ENCODE measurements at places on chromosomes 3 and 15. TPM values are rescaled to one million over a fixed set of nuclear protein-coding genes. Genes with fewer than 3 reads are reported as not detected.

- DNase-seq = no peak
Measured at GRCh38 chr3:184586851-184587250, 25.3 kb downstream of the EPHB3 start.

DNA sequence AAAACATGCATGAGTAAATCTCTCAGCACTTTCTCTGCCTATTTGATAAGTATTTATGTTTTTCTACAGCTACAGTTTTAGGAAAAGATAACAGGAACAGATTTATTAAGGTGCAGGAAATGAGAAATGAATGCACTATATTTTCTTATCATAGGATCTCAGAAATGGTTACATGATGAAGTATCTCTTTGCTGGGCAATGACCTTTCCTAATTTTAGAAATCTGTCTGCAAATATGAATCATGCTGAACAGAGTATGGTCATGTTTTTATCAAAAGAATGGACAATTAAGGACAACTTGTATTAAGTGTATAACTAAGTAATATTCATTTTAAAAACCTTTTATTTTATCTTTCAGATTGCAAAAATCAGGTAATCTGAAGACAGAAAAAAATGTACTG is 53.8 kb upstream of the SPPL2A start:
- no peak for DNase-seq

Gene SPESP1
- 1.8 TPM for total RNA-seq

DNA sequence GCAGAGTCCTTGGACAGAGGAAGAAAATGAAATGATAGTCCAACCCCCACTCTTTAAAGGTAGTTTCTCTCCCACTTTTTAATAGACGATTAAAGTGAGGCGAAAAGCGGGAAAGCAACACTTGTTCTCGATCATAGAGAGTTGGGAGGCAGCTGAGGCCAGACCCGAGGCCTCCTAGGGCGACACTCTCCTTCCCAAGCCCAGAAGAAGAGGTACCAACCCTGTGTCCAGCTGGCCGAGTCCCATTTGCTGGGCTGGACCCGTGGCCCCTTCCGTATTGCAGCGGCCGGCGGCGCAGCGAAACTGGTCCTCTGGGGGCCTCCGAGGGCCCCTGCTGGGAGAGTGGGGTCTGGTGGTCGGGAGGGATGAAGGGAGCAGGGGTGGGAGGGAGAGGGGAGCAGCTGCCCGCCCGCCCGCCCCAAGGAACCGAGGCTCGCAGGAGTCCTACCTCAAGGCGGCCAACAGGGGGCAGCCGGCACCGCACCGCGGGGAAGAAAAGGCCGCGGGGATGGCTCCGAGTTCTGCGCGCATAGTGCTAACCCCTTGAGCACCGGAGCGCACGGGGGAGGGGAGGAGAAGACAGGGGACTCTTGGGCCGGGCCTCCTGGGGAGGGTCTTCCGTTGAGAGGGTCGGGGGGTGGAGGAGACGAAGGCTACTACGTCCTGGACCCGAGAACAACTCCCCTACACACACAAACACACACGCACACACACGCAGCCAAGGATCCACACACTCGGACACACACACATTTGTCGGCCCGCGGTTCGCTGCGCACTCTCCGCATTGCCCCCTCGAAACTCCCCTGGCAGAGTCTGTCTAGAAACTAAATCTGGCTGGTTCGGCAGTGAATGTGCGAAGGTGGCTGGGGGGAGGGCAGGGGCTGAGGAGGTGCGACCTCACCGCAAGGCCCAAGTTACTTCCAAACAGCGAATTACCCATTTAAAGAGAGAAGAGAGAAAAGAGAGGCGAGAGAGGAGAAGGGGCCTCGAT is 2.0 kb downstream of the WNT5A start:
- peak; percentile 96 for DNase-seq

GRCh38 chr3:52388348-52388821 is 56.5 kb downstream of the SEMA3G start:
- DNase-seq = no peak

Gene SCAANT1
- total RNA-seq = not detected

- peak; percentile 75 for DNase-seq
Measured at GRCh38 chr3:11096266-11097139, 57.8 kb upstream of the HRH1 start.

Gene CCDC80
- total RNA-seq = 79.3 TPM

- no peak for DNase-seq
Measured at GRCh38 chr3:52394751-52395502, 50.0 kb downstream of the SEMA3G start.

GRCh38 chr15:68559345-68560310 is 19.2 kb upstream of the CORO2B start:
- DNase-seq = peak; percentile 87

- DNase-seq = no peak
Measured at GRCh38 chr3:89138048-89138447, 30.6 kb downstream of the EPHA3 start.

Gene CCR4
- not detected for total RNA-seq

DNA sequence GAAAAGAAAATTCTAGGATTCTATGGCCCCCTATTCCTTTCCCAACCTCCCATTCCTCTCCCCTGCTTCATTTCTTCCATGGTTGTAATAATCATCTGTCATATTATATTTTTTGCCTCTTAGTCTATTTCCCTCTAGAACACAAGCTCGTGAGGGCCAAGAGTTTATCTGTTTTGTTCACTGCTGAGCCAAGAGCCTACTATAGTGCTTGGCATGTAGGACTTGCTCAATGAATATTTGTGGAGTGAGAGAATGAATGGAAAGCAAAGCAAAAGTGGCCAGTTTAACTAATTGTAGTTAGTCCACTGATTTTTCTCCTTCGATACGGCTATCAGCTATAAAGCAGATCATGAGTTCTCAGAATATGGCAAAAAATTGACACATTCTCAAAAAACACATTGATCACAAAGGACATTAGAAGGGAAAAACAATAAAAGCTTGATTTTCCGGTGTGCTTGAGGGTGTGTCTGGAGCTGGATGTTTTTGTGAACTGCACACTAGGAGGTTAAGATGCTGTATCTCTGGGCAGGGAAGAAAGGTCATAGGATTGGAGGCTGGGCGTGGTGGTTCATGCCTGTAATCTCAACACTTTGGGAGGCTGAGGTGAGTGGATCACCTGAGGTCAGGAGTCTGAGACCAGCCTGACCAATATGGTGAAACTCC is 25.0 kb upstream of the CTSH start:
- no peak for DNase-seq

Gene PRTG
- 19.7 TPM for total RNA-seq

Gene CCR9
- total RNA-seq = 0.10 TPM

GRCh38 chr3:41213588-41213987 is 14.3 kb downstream of the CTNNB1 start:
- no peak for DNase-seq

DNA sequence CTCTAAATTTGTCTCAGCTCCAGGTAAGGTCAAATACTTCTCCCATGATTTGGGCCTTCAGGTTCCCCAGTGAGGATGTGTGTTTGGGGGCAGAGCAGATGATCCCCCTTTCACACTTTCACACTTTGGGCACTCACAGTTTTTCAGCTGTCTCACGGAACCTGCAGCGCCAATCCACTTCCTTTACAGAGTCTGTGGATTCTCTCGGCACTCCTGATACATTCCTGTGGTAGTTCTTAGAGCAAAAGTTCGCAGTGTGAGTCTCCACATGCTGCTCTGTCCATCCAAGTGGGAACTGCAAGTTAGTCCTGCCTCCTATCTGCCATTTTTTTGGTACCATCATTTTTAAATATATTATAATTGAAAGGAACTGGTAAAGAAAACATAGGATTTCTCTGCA is 20.2 kb upstream of the CPOX start:
- no peak for DNase-seq

Gene FAM227B
- total RNA-seq = 8.2 TPM

DNA sequence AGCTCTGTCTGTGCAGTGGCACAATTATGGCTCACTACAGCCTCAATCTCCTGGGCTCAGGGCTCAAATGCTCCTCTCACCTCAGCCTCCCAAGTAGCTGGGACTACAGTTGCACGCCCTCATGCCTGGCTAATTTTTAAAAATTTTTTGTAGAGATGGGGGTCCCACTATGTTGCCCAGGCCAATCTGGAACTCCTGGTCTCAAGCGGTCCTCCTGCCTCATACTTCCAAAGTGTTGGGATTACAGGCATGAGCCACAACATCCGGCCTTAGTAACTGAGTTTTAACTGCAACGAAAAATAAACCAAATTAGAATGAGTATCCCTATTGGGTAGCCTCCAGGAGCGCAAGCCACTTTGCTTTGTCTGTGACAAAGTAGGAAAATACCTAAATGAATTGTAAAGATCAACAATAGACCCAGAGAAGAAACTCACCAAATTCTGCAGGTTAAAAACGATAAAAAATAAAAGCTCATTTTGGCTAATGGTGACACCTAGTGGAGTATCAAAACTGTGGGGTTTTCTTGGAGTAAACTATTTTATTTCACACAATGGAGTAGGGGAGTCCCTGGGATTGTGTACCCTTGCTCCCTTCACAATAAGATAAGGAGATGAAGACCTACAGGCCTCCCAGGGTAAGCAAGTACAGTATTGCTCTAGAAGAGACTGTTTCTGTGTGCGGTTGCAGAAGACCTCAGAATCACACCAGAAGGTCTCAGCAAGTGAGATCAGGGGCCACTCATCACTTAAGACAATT is 21.0 kb upstream of the CA12 start:
- peak; percentile 68 for DNase-seq

GRCh38 chr3:191085091-191085490 is 114.0 kb upstream of the OSTN start:
- DNase-seq = no peak

DNA sequence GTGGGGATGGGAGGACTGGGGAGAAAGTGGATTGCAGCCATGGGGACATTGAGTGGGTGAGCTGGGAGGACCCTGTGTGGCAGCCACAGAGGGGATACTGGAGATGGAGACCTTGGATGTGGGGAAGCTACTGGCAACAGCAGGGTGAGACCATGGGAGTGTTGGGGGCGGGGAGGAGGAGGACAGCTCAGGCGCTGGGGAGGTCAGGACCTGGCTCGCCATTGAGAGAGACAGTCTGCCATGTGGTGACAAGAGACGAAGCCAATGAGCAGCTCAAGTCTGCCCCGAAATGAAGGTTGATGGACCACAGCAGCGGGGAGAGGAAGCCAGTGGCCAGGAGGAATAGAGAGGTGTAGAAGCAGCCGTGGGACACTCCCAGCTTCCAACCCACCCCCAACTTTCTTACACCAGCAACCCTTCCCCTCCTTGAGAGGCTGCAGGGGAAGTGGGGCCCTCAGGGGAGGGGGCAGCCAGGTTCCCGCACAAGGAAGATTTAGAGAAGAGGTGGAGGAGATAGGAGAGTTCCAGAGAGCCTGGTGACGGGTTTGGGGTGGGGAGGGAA is 118.1 kb downstream of the ASB7 start:
- DNase-seq = no peak

GRCh38 chr3:125382298-125382697 is 7.2 kb upstream of the ZNF148 start:
- DNase-seq = no peak

Gene ATP13A5
- total RNA-seq = 0.31 TPM

DNA sequence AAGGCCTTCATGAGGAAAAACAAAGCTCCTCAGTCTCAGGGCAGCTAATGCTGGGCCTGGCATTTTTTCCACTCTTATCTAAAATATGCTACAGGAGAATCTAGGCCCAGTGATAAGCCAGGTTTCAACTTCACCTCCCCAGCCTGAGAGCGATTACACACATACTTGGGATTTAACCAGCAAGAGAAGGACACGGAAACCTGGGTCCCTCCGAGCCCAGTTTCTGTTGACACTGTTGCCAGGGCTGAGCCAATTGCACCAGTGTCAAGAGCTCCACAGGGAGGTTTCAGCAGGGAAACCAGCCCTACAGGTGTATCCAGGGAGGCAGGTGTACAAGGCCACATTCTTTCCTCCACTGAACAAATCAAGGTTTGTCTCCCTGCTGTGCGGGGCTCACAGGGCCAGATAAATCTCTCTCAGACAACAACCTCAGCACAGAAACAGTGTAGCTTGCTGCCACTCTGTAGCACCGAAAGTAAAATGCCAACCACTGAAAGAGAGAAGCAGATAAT is 85.4 kb downstream of the MAGI1 start:
- DNase-seq = peak; percentile 51

DNA sequence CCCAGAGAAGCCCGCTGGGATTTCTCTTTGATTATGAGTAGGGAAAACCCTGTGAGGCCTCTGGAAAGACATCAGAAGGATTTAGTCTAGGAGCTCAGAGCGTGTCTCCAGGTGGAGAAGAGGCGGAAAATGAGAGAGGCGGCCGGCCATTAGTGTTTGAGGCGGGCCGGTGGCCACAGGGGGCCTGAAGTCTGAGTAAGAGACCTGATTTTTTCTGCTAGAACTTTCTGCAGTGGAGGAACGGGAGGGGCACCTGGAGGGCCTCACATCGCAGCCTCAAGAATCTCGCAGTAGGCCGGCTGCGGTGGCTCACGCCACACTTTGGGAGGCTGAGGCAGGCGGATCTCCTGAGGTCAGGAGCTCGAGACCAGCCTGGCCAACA is 28.5 kb downstream of the KLHDC8B start:
- no peak for DNase-seq

- DNase-seq = peak; percentile 51
Measured at GRCh38 chr3:66991459-66991858, 6.6 kb upstream of the KBTBD8 start.

Gene ZNF710
- total RNA-seq = 5.6 TPM

DNA sequence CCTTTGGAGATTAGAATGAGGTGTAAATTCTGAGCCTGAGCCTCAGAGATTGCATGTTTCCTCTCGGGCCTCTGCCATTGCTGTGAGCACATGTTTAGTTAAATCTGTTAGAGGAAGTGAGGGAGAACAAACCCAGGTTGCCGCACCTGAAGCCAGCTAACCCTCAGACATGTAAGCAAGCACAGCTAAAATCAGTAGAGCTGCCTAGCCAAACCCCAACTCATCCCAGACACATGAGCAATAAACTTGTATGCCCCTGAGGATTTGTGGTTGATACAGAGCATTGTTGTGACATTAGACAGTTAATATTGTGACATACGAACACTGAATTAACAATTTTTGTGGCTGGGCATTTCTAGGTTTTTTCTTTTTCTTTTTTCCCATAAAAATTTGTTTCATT is 41.9 kb downstream of the NMD3 start:
- DNase-seq = no peak

DNA sequence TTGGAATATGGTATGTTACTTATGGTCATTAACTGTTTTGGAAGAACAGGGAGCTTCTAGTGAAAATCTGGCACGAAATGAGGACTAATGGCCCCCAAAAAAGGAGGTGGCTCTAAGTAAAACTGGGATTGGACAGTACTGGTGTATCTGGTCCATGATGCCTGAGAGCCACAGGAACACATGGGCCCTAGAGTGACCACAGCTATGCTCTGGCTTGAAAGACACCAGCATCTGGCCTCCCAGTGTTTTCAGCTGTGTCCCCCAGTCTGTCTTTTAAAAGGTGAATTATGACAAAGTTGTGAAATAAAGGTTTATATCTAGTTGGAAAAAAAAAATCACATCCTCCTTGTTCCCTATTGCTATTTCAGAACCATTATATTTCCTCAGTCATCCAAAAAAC is 64.5 kb downstream of the GSK3B start:
- no peak for DNase-seq

GRCh38 chr3:148797795-148798194 is 29.8 kb upstream of the CPB1 start:
- no peak for DNase-seq
